ENCODE measurements at places on chromosomes 7 and 10.
A peak's percentile ranks its signal among the peaks of the same experiment; 100 is the strongest.

DNA sequence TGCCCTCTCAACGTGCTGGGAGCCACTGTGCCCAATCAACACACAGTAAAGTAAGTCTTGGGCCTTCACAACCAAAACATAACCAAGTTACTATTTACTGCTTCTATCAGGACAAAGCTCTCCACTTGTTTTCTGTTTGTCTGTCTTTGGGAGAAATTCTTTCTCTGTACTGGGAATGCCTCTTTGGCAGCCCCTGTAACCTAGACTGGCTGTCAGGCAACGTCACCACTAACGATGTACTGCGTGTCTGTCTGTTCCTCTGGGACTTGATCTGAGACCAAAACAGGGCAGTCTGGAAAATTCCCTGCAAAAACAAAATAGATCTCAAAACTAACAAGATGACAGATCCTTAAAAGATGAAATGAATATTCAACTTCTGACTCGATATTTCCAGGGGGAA, 113.0 kb downstream of the SMURF1 start:
- DNase-seq, result no peak

GRCh38 chr7:81210137-81211064, 291.6 kb upstream of the SEMA3C start:
- DNase-seq, result no peak

DNA sequence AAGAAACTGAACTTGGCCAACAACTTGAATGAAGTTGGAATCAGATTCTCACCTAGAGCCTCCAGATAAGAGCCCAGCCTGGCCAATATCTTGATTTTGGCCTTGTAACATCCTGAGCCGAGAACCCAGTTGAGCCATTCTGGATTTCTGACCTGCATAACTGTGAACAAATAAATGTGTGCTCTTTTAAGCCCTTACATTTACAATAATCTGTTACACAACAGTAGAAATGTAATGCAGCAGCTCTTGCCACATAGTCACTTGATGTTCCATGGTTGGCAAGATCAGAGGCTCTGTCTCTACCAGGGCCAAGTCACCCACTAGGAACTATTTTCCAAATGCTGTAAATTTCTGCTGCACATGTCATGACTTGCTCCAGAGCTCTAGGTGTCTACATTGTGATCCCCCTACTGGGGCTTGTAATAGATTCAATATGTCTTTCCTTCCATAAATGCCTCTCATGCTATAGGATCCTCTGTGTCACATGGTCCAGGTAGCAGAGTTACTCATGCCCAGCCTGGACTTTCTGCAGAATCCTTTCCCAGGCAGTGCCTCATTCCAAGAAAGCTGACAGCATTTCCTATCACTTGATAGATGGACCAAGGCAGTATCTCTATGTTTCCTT, 11.4 kb upstream of the RBM20 start:
- DNase-seq, result no peak

DNA sequence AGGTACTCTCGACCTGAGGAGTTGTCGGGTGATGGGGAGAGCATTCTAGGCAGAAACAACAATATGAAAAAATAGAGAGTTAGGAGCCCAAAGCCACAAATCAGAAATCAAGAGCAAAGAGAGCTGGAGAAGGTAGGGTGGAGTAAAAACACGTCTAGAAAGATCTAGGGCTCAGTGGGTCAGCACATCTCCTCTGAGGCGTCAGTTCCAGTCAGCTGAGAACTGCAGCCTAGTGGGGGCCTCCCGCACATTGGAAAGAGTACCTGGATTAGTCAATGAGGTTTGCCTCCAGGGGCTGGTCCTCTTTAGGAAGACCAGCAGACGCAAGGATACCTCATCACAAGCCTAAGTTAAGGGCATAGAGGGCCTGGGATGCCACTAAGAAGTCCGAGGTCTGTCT, 113.2 kb upstream of the LANCL2 start:
- no peak for DNase-seq

DNA sequence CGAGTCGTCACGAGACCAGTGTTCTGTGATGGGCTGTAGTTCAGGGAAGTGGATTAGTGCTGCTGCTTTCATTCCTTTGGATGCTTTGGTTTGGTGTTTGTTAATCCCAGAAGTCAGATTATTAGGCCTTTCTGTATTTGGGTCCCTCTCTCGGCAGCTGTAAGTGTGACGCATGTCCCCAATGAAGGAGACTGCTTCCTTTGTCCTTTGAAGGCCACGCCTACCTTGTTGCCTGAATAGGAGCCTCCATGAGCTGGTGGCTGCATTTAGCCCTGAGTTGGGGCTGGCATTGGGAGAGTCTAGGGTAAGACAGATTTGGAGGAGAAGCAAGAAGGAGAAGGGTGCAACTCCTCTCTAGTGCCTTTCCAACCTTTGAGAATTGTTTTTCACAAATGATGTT, 34.5 kb downstream of the DOCK1 start:
- no peak for DNase-seq

DNA sequence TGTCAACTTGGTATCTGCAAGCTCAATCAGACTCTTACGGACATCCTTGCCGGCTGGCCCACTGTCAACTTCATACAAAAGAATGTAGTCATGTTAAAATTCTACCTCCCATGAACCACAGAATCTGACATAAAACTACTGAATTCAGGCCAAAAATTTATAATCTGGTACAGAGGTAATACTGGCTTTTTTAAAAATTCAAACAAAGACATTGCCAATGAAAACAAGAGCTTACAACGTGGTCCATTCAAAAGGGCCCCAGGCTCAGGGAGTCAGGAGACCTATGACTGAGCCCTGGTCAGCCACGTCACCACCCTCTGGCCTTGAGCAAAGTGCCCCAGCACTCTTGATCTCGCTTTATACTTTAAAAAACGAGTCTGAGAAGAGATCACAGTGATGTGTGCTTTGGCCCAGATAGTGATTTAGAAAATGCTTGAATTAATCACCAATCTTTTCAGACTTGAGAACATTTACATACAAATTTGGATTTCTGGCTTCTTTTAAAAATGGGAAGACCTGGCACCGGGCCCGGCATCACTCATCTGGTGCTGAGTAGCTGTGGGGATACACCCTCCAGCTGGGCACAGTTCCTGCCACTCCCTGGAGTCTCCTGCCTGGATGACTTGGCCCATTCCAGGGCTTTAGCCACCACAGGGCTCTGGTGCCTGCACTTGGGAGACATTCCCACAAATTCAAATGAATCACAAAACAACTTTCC, 94.1 kb downstream of the PIP4K2A start:
- DNase-seq, result no peak

GRCh38 chr7:103989200-103989784, at the start of gene RELN:
Gene RELN (minus strand): TSS chr7:103989658. CDS start chr7:103989356, 302 bp downstream.
- DNase-seq, result no peak

DNA sequence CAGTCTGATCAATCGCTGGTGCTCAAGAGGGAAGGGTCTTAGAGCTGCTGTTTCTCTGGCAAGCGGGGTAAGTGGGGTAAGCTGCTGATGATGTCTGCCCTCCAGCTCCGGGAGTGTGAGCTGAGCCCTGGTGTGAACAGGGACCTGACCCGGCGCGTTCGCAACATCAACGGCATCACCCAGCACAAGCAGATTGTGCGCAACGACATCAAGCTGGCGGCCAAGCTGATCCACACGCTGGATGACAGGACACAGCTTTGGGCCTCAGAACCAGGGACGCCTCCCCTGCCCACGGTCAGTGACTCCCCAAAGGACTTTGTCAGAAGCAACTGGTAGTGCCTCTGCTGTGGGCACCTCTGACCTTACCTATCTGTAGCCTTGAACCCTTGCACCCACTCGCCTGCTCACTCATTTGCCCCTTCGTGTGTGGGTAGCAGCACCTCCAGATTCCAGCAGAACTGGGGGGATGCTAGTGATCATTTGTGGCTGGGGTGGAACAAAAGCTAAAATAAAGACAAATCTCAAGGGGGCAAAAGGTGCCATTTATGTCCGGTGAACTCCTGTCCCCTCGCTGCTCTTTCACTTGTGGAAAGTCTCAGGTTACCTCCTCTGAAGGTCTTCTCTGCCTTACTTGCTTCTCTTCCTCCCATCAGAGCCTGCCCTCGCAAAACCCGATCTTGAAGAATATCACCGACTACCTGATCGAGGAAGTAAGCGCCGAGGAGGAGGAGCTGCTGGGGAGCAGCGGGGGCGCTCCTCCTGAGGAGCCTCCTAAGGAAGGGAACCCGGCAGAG, 3.2 kb downstream of the UFSP1 start:
- DNase-seq, result no peak

GRCh38 chr7:55770778-55771177, 91.8 kb downstream of the SEPTIN14 start:
- DNase-seq, result no peak

GRCh38 chr10:42934351-42934811, 142.5 kb upstream of the RET start:
- no peak for DNase-seq

DNA sequence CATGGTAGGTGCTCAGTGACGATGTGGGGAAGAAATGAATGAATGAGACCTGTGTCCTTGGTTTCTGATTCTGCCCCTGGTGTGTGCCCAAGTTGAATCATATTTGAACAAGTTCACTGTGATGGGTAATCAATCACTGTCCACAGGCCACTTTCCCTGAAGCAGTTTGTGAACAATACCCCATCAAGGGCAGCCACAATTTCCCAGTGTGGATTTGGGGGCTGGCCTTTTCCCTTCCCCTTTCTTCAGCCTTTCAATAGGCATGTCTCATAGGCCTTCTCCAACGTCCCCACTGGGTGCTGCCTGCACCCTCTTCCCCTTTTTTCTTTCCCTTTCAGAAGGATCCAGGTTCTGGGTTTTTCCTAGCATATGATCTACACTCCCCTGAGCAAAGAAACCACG, 64.7 kb downstream of the CREB5 start:
- DNase-seq, result no peak

DNA sequence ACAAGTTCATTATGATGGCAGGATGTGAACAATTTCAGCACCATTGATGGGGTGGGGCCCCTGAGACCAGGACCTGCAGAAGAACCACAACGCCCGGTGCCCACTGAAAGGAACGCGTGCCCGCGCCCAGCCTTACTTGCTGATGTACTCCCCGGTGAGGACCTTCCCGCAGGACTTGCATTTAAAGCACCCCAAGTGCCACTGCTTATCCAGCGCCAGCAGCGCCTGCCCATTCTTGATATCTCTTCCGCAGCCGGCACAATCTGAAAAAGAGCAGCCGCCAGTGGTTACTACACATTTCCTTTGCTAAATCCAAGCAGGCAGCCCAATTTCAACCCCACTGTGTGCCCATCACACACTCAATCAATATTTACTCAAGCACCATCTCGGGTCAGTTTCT, 110.6 kb downstream of the ABLIM1 start:
- DNase-seq, result no peak

DNA sequence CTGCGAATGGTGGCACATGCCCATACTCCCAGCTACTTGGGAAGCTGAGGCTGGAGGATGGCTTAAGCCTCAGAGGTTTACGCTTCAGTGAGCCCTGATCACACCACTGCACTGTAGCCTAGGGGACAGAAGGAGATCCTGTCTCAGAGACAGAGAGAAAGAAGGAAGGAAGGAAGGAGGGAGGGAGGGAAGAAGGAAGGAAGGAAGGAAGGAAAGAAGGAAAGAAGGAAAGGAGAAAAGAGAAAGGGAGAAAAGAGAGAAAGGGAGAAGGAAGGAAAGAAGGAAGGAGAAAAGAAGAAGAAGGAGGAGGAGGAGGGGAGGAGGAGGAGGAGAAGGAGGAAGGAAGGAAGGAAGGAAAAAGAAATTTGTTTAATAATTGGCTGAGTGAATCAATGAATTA, 13.0 kb upstream of the SAR1A start:
- DNase-seq, result no peak

- DNase-seq, result no peak
Observed at GRCh38 chr10:12364559-12364958, 15.2 kb downstream of the CAMK1D start.

DNA sequence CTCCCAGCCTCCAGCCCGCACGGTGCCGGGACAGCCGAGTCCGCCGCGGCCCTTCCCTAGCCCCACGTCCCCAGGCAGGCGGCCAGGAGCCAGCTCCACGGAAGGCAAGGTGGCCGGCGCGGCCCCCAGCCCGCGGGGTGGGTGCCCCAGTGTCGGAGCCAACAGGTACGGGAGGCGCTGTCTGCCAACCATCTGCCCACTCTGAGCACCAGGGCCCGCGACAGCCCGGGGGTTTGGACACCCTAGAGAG, 75.8 kb downstream of the CALN1 start:
- DNase-seq, result no peak

- no peak for DNase-seq
Observed at GRCh38 chr7:105978035-105978434, 15.0 kb downstream of the CDHR3 start.

- peak; percentile 32 for DNase-seq
Observed at GRCh38 chr7:142873281-142873784, 12.2 kb downstream of the TRPV6 start.

GRCh38 chr7:107725138-107725740, 18.7 kb upstream of the CBLL1 start:
- peak; percentile 39 for DNase-seq

DNA sequence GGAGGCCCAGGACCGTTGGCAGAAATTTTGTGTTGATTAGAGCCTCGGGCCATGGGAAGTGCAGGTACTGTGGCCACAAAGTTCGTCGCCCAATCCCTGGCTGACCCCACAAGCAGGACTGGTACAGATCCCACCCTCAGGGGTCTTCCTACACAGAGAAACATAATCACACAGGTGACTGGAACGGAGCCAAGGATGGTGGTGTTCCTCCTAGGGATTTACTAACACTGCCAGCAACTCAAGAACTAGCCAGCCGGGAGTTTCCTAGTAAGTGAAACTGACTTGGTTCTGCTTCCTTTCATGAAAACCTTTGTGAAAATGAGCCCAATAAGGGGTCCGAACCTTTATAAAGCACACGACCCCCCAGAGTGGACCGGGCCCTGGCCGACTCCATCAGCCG, 5.7 kb downstream of the CUX1 start:
- DNase-seq, result no peak
